ENCODE measurements at places on chromosomes 16 and 17. TPM values are rescaled to one million over a fixed set of nuclear protein-coding genes. Genes with fewer than 3 reads are reported as not detected.
A peak's percentile ranks its signal among the peaks of the same experiment; 100 is the strongest.

DNA sequence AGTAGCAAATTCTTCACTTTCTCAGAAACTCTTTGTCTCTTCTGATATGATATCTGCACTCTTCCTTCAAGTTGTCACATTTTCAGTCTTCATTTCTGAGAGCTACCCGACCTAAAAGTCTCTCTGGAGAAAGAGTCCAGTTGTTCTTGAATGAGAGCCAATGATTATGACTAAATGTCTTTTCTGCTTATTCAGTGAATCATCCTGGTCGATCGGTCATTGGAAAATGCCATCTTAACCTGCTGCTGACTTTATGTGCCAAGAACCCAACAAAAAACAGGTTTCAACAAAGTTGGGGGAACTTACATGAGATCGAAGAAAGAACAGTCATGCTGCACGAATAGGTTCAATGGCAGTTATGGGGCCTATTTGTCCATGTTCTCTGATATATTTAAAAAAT, 15.9 kb downstream of the SOX9 start:
- no peak for DNase-seq

DNA sequence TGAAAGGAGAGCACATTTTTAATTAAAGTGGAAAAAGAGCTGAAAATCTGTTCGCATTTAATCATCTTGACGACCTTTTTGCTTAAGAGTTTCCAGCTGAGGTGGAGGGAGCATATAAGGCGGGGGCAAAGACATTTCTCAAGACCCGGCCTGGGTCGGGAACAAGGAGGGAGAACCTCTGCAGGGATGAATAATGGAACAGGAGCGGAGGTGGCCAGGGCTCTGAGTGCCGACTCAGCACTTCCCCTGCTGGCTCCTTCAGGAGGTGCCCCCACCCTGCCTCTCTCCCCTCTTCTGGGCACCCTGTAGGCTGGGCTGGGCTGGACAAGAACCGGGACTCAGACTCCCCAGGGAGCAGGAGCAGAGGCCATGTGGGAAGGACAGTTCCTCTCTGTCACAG, 7.9 kb upstream of the NGFR start:
- DNase-seq = no peak

DNA sequence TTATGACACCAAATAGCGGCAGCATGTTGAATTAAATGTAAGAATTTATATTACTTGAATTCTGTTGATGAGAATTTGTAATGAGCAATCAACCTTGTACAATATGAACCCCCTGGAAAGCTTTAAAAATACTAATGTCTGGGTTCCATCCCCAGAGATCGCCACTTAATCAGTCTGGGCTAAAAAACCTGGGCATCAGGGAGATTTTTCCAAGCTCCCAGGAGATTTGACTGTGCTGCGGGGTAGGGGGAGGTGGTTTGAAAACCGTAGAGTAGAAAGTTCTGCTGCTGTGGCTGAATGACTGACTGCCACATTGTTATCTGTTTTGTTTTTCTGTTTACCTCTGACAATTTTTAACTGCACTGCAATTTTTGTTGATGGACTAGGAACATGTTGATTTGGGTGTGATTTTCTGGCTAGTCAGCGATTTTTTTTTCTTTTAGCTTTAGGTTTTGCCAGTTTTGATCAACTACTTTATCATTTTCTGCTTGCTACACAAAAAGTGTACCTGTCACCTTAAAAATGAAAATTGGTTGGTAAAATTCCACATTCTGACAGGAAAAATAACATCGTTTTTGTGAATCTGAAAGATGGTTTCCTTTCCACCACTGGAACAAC, 79.3 kb downstream of the PCTP start:
- no peak for DNase-seq

DNA sequence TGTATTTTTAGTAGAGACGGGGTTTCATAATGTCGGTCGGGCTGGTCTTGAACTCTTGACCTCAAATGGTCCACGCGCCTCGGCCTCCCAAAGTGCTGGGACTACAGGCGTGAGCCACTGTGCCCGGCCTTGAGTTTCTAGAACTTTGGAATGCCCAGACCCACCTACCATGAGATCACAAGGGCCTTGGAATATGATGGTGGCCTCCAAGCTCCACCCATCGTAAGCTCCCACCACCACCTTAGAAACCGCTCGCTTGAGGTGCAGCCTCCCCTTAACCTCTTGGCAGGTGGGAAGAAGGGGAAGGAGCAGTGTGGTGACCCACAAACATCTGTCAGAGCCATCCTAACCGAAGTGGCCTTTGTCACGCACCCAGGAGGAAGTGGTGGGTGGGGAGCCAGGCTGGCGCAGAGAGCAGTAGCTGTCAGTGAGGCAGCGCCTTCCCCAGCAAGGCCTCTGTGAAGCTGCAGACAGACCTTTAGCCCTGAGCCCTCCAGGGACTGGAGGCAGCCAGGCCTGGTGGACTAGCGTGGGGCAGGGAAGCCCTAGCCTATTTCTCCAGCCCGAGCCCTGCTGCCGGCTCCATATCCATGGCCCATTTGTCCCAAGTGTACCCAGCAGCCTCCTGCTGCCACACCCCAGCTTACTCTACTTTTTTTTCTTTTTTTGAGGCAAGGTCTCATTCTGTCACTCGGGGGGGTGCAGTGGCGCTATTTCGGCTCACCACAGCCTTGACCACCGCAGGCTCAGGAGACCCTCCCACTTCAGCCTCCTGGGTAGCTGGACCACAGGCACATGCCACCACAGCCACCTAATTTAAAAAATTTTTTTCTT, 13.1 kb upstream of the SEPHS2 start:
- no peak for DNase-seq

- no peak for DNase-seq
Observed at GRCh38 chr17:78322327-78322857, 37.5 kb downstream of the SOCS3 start.

- no peak for DNase-seq
Observed at GRCh38 chr16:14310519-14310991, 239.4 kb downstream of the MRTFB start.

- DNase-seq = no peak
Observed at GRCh38 chr16:50183316-50183715, 30.2 kb downstream of the TENT4B start.

- DNase-seq = no peak
Observed at GRCh38 chr17:17691468-17692263, 10.4 kb downstream of the RAI1 start.

DNA sequence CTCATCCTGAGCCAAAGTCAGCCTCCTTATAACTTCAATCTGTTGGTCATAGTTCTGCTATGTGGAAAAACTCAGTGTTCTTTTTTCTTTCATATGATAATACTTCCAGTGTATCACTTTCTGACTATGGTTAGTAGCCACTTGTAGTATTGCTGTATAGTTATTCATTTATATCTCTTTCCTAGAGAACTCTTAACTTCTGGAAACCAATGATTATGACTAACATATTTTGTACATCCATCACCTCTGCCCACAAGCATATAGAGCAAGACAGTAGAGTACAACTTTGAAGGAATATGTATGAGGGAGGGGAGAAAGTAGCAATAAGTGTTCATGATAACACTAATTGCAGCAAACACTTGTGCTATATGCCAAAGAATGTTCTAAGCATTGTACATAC, 38.6 kb downstream of the COX10 start:
- no peak for DNase-seq

DNA sequence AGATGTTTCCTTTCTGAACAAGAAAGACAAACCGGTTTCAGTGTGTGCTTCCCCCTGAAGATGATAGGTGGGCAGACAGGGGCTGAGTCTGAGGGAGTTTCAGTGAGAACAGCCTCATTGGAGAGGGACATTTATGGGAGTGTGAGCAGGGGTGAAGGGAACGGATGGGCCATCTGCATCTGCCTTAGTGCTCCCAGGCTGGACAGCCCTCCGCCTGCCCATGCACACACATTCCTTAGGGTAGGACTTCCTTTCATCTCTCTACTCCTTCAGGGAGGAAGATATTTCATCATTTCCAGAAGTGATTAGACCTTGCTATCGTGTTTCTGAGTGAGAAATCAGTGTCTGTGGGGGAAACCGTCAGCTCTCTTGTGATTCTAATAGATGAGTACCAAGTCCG, 3.8 kb downstream of the SHISA6 start:
- no peak for DNase-seq

DNA sequence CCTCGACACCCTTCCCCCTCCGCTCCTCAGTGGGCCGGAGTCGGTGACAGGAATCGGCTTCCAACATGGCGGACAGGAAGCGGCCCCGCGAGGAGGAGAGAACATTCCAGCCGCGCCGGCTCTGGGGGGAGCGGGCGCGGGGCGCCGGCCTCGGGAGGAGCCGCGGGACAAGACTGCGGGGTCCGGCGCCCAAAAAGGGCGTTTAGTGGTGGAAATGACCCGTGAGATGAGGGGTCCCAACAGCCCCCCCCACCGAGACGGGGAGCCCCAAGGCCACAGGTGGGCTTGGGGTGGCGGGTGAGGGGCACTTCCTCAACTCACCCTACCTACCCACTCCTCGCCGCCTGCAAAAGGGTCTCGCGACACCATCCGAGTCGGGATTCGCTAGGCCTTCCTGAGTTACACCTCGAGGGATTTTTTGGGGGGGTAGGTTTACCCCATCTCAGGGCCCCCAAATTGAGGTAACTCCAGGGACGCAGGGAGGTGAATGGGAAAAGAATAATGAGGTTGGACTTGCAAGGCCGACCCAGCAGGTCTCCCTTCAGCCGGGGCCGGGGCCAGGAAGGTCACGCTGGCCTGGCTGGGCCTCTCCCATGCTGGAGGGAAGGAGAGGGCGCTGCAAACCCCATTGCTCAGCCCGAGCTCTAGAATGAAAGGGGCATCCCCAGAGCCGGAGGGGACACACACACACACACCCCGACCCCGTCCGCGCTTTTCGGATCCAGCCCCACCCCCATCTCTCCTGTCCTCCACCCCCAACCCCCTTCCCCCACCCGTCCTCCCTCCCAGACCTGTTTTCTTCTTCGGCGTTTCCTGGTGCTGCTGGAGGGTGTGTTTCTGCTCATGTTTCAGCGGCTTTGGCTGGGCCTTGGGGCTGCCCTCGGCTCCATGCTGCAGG, 707 bp downstream of the NUFIP2 start:
- peak; percentile 54 for DNase-seq

- peak; percentile 75 for DNase-seq
Observed at GRCh38 chr16:49407873-49408550, 34.4 kb downstream of the C16orf78 start.

GRCh38 chr16:101586-101985, 23.6 kb downstream of the MPG start:
- no peak for DNase-seq

DNA sequence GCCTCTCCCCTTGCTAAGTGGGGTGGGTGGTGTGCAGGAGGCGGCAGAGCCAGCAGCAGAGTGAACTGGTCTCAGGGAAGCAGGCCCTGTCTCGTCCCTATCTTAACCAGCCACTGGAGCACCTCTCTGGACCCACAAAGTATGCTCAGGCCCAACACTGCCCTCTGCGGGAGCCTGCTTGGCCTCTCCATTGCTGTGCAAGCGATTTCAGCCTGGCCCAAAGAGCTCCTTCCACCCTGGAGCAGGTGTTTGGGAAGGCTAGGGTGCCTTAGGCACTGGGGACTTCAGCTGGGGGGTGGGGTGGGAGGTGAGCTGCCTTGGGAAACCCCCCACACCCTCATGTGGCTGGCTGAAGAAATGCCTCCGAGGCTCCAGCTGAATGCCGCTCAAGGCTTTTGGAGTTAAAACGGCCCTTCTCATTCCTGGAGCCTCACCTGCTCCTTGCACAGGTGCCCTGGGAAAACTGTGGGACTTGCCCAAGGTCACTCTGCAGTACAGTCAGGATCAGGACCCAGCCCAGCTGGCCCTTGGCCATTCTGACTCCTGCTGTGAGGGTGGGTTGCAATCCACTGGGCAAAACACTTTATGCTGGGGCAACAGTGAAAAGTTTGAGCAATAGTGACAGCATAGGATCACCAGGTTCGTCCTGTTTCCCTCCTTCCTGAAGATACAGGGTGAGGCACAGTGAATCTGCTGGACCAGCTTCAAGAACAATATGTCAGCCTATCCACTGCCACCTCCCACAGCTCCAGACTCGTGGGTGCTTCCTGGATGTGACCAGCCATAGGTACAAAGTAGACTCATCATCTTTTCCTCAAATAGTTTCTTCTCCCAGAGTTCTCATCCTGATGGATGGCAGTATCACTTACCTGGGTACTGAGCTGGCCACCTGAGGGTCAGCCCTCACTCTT, 5.9 kb upstream of the UBE2O start:
- peak; percentile 58 for DNase-seq

SLC6A2 gene
- not detected for total RNA-seq

SLC16A13 gene
- 0.49 TPM for total RNA-seq

KRT31 gene
- not detected for total RNA-seq

MLKL gene
- total RNA-seq = 50.0 TPM

ABCC11 gene
- total RNA-seq = not detected

GRIN2A gene
- not detected for total RNA-seq

CNGB1 gene
- not detected for total RNA-seq
